Retina (tissue), 1 donor: ENCODE measurements at places on chromosomes 16 and 17.
A peak's percentile ranks its signal among the peaks of the same experiment; 100 is the strongest.

DNA sequence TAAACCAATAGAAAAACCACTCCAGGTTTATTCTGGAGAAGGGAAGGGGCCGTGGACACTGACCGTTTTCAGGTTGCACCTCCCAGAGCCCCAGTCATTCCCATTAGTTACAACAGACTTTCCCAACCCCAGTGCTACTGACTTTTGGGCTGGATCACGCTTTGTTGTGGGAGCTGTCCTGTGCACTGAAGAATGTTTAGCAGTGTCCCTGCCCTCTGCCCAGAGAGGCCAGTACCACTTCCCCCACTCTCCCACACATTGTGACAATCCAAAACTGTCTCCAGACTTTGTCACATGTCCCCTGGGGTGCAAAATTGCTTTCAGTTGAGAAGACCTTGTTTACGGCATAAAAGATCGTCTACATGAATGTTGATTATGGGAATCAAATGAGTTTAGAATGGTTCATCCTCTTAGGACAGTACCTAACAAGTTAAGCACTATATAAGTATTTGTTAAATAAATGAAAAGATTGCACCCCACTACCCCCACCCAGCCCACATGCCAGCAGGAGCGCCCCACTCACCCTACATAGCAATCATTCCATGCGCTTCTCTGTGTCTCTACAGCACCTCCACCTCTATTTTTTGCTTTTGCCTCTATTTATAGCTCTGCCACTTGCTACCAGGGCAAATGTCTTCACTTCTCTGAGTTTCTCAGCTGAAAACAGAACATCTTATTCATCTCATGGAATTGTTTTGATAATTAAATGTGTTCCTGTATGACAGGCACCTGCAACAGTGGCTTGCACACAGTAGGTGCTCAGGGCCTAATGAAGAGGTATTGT, 104.9 kb downstream of the AXIN2 start:
- DNase-seq = no peak

- peak; percentile 36 for DNase-seq
Observed at GRCh38 chr17:44120851-44121605, 2.4 kb downstream of the HDAC5 start.

- DNase-seq = peak; percentile 40
Observed at GRCh38 chr17:6775871-6776405, at the start of gene FBXO39. Gene FBXO39 (plus strand): TSS chr17:6776215. CDS start chr17:6779869, 3,654 bp downstream.

DNA sequence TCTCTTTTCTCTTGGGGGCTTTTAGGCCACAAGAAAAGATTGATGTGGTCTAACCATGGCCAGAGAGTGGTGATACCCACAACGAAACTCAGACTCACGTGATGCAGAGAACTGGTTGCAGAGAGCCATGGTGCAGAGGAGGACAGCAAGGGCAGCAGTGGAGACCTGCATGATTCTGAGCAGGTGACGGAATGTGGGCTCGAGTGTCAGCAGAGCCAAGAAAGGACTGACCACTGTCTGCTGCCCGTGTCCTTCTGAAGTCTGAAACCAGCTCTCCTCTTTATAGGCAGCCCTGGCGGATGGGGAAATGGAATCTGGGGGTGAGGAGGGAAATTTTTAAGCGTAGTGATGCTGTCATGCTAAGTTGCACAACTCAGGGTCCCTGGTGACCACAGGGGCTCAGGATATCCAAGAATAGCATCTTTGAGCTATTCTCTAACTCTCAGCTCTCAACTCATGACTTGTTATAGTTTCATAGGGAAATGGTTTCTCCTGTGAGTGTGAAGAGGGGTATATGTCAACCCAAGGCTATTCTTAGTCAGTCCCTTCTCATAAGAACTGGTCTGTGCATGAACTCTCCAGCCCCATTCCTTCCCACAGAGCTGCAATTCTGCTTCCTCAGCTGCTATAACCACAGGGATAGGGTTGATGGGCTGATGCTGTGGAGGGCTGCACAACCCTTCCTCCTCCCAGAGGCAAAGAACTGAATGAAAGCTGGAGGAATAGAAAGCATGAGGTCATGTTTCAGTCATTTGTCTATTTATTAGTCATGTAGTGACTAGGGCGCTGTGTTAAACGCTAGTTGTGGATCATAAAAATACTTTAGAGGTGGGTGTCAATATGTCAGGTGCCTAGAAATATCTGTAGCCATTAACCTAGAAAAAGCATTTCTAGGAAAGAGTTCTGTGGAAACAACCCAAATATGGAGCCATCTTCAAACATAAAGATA, at the start of gene CCL3:
Gene CCL3, minus strand, starts transcription at position 256 of the 949 bp plus-strand sequence. Its CDS starts 85 bp downstream, at position 171.
- no peak for DNase-seq

DNA sequence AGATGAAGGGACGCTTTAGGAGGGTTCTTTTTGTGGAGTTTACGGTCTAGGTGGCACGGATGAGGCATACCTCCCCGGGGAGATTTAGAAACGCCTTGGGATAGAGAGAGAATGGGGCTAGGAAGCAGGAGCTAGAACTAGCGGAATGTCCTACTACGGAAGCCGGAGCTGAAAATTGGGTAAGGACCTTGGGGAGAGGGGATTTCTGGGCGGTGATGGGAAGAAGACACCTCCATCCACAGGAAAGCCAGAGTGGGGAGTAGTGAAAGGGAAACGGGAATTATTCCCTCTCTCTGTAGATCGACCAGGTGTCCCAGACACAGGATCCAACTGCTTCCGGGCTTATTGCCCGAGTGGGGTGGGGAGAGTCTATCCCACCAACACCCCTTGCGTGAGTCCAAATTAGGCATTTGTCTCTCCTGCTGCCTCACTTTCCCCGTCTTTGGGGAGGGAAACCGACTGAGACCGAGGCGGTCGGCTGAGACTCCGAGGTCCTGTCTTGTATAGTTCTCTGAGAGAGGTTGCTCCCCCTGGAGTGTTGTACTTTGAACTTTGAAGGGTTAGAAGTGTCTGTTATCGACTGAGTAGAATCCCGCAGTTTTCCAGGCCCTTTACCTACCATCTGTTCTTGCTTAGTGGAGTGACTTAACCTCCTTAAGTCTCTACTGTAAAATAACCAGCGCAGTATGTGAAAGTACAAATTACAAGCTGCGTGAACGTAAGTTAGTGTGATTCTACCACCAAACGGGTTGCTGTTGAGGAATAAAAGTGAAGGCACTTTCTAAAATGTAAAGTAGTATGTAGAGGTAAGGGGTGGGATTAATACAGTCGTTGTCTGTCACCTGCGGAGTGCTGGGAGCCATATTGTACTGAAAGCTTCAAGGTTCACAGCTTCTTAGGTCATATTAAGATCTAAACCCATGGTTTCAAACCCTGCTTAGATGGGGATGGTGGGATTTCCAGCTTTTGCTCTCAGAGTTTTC, 1.0 kb downstream of the RSPRY1 start:
- no peak for DNase-seq

DNA sequence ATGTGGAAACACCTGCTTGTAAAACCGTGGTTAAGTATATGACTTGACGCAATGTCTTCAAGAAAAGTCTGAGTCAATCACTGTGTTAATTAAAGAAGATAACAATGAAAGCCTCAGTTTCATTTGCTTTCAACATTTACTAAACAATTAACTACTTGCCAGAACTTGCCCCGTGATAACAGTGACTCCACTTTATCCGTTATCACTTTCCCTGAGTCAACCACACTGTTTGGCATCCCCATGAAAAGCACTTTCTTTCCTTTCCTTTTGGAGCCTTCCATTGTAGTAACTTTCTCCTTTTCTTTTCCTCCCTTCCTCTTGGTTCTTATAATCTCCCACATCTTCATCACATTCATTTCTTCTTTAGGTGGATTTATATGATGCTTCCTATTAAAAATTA, 435.1 kb upstream of the GOT2 start:
- no peak for DNase-seq

DNA sequence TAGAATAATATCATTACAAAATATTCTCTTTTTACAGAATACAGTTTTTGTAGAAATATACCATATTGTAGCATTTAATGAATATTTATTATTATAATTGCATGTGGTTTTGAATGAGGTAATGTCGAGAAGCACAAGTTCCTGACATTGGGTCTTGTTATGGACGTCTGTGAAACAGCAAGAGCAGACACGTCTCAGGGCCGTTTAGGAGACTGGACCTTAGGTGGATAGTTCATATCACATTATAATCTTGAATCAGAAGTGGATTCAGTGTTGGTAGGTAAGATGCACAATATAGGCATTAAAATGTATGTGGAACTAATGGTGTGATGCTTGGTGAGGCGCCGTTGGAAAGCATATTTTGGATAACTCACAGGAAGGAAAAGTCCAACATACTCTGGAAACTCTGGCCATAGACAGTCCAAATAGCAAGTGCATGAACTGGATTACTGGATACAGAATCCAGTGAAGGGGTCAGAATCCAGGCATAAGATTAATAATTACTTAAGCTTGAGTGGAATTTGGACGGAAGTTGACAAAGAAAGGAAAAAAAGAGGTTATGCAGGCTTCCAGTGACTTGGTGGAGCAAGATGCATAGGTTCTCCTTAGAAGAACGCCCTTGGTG, 17.2 kb downstream of the ABCA8 start:
- no peak for DNase-seq

- DNase-seq = no peak
Observed at GRCh38 chr16:85863384-85863774, 35.6 kb upstream of the IRF8 start.

GRCh38 chr16:19147126-19147525, 20.9 kb upstream of the SYT17 start:
- DNase-seq = no peak

- no peak for DNase-seq
Observed at GRCh38 chr16:116015-116414, 22.5 kb downstream of the NPRL3 start.

- DNase-seq = no peak
Observed at GRCh38 chr17:7882068-7882467, 6.5 kb upstream of the CHD3 start.

DNA sequence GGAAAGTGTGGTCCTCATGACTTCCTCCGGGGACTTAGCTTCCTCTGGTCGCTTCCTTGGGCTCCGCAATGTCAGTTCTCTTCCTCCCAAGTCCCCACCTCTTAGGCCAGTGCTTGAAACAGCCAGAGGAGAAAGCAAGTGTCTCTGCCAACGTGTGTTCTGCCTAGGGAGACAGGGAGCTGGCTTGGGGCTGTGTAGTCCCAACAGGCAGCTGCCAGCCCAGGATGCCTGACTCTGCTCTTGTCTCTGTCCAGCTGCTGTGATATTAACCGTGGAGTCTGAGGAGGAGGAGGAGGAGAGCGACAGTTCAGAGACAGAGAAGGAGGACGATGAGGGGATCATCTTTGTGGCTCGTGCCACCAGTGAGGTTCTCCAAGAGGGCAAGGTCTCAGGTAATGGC, 13.5 kb upstream of the PLEKHG4 start:
- no peak for DNase-seq

DNA sequence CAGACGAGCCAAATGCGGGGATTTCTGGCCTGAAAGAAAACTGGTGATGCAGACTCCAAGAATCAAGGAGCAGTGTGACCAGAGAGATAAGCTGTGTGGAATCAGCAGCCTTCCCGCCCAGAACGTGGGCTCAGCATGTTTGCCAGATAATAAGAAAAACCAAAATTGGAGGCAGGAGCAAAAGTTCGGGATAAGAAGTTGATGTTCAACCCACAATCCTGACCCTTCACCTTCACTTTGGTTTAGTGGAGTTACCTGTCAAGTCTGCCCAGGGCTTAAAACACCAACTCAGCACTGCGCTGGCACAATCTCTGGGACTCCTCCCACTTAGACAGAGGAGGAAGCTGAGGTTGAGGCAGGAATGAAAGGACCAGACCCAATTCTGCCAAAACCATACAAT, 3.1 kb downstream of the SLC43A2 start:
- DNase-seq = no peak

DNA sequence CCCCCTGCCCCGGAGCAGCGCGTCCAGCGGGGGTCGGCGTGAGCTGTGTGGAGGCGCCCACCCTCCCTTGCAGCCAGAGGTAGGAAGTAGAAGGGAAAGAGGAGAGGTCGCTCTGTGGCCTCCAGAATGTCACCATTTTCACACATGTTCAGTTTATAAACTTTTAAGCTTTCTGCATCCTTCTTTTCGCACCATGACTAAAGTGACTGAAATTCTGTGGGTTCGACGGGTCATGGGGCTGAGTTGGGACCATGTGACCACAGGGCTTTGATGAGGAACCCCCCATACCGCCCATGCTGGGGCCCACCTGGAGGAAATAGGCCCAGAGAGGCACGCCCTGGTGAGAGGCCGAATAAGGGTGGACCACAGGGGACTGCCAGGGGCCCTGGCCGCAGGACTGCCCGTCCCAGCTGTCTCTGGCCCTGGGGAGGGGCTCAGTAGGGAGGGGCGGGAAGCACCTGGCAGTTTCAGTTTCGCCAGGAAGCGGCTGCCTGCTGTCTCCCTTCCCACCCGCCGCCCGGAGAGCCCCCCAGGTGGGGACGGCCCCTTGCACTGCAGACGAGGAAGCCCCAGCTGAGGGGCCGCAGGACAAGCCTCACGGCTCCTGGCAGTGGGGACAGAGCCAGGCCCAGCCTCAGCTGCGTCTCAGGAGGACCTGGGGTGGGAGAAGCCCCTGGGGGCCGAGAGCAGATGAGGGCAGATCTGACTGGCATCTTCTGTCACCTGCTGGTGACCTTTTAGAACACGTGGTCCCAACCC, 9.0 kb downstream of the CBFA2T3 start:
- no peak for DNase-seq

DNA sequence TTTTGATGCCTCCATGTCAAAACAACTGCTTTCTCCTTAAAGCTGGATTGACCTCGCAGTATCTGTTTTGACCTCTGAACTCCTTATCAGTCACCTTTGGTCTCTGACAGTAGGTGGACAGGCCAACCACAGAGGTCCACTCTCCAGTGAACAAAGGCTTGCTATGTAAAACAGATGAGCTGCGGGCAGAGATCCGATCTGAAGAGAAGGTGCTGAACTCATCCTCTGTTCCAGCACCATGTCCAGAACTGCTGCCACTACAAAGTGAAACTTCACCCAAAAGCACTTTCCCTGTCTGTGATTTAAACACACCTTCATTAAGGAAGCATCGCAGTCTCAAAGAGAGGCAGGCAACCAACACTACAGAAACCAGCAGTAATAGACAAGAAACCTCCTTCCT, 117.3 kb upstream of the CORO6 start:
- DNase-seq = no peak

- DNase-seq = peak; percentile 45
Observed at GRCh38 chr17:17075125-17075781, 33.0 kb downstream of the MPRIP start.

- no peak for DNase-seq
Observed at GRCh38 chr17:1379208-1379929, 20.7 kb downstream of the YWHAE start.

DNA sequence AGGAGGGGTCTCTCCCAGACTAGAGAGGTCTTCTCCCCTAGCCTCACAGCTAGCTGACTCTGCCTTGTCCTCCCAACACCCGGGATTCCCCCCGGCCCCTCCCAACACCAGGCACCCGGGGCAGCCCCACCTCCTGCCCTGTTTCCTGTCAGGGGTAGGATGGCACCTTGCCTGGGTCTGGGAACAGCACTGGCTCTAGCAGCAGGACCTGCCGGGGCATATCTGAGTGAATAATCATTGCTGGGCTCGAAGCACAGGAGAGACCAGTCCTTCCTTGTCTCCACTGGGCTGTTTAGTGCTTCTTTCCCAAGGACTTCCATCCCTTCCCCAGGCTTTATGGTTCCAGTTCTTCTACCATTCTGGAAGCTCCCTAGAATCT, 25.7 kb downstream of the MINK1 start:
- no peak for DNase-seq
